ENCODE measurements at places on chromosomes 7 and 10.
A peak's percentile ranks its signal among the peaks of the same experiment; 100 is the strongest.

DNA sequence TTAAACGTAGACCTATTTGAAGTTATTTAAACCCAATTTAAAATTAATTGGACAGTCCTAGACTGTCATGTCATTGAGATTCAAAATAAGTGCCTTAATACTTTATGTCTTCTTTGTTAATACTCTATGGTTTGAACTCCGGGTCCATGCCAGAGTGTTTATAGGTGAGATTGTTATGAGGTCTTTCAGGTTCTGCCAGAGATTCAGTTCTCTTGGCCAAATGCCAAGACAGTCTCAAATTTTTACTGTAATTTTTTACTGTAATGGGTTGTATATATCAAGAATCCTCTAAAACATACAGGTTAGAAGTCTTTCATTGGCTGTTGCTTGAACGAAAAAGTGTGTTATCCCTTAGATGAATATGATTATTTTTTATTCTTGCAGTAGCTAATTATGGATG lies 3.9 kb downstream of the ADD3 start:
- no peak overlapping the region for H3K4me3 ChIP-seq
- no peaks in the 10 kb centered on the region for H3K36me3 ChIP-seq
- DNase-seq: peak; percentile 41
- no peaks in the 10 kb centered on the region for H3K27me3 ChIP-seq
- peaks cover 40% of the 10 kb centered on the region for H3K4me1 ChIP-seq

GRCh38 chr7:16581286-16581685 lies 54.7 kb downstream of the LRRC72 start:
- no peak for DNase-seq
- H3K27me3 ChIP-seq: no peaks in the 10 kb centered on the region
- no peak overlapping the region for H3K27ac ChIP-seq
- H3K4me3 ChIP-seq: no peak overlapping the region
- H3K36me3 ChIP-seq: no peaks in the 10 kb centered on the region

DNA sequence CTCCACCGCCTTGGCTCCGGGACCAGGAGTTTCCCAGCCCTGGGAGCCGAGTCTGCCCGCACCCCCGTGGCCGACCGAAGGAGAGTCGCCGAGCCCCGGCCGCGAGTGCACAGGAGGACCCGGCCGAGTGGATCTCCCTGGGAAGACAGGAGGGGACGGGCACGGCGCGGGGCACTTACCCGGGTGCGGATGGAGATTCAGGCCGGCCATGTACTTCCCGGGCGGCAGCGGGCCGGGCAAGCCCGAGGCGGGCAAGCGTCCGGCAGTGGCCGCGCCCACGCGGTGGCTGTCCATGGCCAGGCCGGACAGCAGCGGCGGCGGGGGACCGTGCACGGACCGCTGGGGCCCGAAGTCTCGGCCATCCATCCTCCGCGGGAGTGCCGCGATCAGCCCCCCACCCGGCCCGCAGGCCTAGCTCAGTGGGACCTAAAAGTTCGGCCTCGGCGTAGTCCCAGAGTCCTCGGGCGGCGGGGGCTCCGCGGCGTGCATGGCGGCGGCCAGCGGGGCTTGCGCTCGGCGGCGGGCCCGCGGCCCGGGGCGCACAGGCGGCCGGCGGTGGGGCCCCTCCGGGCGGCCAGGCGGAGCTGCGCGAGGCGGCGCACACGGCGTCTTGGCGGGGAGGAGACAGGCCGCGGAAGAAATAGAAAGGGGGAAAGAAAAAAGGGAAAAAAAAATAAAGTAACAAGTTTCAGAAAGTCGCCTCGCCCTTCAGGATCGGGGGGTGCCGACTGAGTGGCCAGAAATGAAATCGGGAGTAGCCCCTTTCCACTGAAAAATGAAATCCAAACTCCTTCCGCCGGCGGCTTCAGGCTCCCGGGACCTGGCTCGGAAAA lies 2.5 kb downstream of the TNRC18 start:
- peak; percentile 46 for DNase-seq
- peaks cover 61% of the 10 kb centered on the region for H3K27me3 ChIP-seq
- peak overlapping the region; percentile 11 for H3K27ac ChIP-seq
- H3K4me3 ChIP-seq: peak overlapping the region; percentile 47
- peaks cover 71% of the 10 kb centered on the region for H3K4me1 ChIP-seq
- H3K36me3 ChIP-seq: no peaks in the 10 kb centered on the region

DNA sequence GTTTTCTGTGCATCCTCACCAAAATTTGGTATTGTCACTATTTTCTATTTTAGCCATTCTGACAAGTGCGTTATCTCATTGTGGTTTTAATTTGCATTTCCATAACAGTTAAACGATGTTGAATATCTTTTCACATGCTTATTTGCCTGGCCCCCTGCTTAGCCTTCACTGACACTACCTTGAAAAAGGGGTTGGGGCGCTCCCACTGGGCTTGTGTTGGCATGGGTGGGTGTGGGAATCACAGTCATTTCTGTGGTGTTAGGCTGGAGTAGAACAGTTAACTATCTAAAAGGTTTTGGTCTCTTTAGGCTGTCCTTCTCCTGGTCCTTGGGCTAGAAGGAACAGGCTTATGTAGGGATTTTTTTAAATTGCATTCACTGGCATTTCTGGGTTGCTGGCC lies 72.2 kb upstream of the TMEM140 start:
- no peaks in the 10 kb centered on the region for H3K27me3 ChIP-seq
- DNase-seq: no peak
- no peaks in the 10 kb centered on the region for H3K36me3 ChIP-seq
- H3K27ac ChIP-seq: no peak overlapping the region
- H3K4me1 ChIP-seq: no peaks in the 10 kb centered on the region

DNA sequence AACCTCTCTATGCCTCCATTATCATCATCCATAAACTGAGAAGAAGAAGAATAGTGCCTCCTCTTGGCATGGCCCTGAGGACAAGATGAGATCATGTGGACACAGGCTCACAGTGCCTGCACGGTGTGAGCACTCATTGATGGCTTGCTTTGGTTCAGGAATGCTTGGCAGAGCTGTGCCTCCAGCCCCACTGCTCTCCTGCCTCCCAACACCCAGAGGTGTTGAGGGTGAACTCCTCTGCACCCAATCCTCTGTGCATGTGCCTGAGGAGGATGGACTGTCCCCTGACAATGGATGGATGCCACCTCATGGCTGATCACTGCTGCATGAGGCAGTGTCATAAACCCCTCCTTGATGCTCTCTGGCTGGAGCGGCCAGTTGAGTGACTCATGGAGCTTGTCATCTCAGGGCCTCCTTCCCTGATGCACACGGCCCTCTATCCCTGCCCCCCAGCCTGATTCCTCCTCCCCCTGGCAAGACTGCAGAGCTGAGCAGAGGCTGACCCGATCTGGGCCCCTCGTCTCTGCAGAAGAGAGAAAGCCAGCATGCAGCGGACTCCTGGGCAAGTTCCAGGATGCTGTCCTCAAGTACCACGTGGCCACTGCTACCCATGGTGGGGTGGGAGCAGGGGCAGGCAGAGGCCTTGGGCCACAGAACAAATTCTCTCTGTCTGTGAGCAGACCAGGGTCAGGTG lies 136.3 kb downstream of the KCNMA1 start:
- H3K27me3 ChIP-seq: no peaks in the 10 kb centered on the region
- H3K27ac ChIP-seq: no peak overlapping the region
- no peak for DNase-seq
- no peaks in the 10 kb centered on the region for H3K36me3 ChIP-seq

- H3K27ac ChIP-seq: peak overlapping the region; percentile 32
- no peaks in the 10 kb centered on the region for H3K27me3 ChIP-seq
- H3K4me3 ChIP-seq: peak overlapping the region; percentile 57
- DNase-seq: peak; percentile 57
- H3K4me1 ChIP-seq: peaks cover 12% of the 10 kb centered on the region
Measured at GRCh38 chr10:70816220-70816894, 609 bp downstream of the SGPL1 start.

DNA sequence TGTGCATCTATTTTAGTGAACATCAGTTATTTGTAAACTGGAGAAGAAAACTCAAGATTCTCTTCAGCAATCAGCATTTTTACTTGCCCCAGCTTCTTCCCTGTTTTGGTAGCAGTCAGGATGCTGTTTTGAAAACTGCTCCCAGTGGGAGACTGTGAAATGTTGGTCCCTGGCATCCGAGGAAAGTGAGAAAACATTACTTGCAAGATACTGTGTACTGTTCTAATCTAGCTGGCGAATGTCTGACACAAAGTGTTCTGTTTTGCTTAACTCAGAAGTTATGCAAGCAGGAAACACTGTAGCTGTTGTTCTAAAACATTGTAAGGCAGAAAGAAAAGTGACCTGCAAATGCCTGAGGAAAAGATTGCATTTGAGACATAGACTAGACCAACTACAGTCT lies 171.8 kb upstream of the POM121L12 start:
- no peak for DNase-seq
- H3K27ac ChIP-seq: no peak overlapping the region
- no peak overlapping the region for H3K4me3 ChIP-seq
- no peaks in the 10 kb centered on the region for H3K27me3 ChIP-seq

GRCh38 chr10:77638321-77639101 lies 903 bp upstream of the KCNMA1 start:
- H3K27me3 ChIP-seq: peaks cover 10% of the 10 kb centered on the region
- no peaks in the 10 kb centered on the region for H3K4me1 ChIP-seq
- DNase-seq: no peak
- no peak overlapping the region for H3K4me3 ChIP-seq

DNA sequence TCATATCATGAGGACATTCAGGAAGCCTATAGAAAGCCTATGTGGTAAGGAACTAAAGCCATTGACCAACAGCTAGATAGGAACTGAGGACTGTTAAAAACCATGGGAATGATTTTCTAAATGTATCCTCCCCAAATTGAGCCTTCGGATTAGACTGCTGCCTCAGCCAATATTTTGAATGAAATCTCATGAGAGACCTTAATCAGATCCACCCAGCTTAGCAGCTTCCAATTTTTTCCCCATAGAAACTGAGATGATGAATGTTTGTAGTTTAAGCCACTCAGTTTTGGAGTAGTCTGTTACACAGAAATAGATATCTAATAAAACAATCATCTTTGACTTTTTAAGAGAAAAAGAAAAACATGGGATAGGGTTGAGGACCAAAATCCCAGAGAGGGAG lies 292.0 kb downstream of the HPSE2 start:
- H3K36me3 ChIP-seq: no peaks in the 10 kb centered on the region
- no peaks in the 10 kb centered on the region for H3K27me3 ChIP-seq
- no peak overlapping the region for H3K27ac ChIP-seq
- no peaks in the 10 kb centered on the region for H3K4me1 ChIP-seq

DNA sequence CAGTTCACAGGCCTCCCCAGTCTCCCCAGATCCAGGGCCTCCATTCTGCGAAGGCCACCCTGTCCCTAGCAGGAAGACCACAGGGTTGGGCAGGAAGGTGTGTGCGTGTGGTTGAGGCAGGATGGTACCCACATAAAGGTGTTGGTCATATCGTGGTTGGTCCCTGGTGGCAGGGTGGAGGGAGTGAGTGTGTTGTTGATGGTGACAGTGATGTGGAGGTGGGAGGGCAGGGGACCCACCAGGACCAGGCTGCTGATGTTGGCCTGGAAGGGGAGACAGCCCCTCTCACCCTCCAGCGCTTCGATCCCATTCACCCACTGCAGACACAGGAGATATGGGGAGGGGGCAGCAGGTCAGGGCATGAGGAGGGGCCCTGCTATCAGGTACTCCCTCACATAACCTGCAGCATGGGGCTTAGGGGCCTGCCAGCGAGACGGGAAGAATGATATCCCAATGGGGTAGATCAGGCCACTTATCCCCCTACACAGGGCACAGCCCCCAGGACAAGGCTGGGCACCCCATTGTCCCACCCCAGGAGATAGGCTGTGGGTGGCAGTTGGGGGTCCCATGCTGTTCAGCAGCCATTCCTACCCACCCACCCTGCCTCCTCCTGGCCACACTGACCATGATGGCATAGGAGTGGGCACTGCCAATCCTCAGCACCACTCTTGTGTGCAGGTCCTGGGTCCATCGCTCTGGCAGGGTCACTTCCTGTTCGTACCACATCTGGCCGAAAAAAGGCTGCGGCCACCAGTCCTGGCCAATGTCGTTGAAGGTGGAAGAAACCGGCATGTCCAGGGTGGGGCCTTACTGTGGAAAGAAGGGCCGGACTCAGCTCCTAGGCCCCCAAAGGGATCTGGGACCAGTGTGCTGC lies 69.0 kb upstream of the ZNF479 start:
- no peaks in the 10 kb centered on the region for H3K4me1 ChIP-seq
- H3K36me3 ChIP-seq: no peaks in the 10 kb centered on the region
- DNase-seq: no peak

DNA sequence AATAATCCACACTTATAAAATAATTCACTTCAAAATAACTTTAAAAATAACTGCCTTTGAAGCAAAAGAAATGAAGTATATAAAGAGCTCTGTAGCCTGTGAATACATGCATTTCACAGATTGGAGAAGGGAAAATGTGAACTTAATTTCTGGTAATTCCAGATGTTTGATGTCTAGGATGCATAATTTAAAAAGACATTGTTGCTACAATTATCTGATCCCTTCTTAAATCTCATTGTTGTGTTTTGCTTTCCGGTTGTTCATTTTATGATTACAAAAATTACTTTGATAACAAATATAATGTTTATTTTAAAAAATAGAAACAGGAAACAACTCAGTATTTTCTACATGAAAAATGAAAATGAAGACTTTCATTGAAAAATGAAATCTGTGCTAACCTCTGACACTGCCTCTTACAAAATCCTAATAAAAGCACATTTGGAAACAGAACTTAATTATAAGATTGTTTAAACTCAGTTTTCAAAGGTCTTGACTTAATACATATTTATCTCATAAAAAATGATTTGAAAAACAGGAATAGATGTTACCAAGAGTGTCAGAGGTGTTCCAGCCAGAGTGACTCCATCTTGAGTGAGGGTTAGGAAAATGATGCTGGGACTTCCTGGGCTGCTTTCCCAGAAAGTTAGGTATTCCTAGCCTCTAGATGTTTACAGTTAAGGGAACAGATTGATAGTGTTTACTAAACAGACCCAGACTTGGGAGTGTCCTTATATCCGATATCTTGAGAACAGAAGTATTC lies 516.6 kb upstream of the SEMA3D start:
- no peaks in the 10 kb centered on the region for H3K27me3 ChIP-seq
- H3K27ac ChIP-seq: no peak overlapping the region
- H3K36me3 ChIP-seq: no peaks in the 10 kb centered on the region

- no peak for DNase-seq
- H3K27ac ChIP-seq: no peak overlapping the region
- no peaks in the 10 kb centered on the region for H3K27me3 ChIP-seq
- H3K36me3 ChIP-seq: peaks cover 20% of the 10 kb centered on the region
- no peak overlapping the region for H3K4me3 ChIP-seq
Measured at GRCh38 chr10:99966306-99966705, 43.4 kb downstream of the DNMBP start.

DNA sequence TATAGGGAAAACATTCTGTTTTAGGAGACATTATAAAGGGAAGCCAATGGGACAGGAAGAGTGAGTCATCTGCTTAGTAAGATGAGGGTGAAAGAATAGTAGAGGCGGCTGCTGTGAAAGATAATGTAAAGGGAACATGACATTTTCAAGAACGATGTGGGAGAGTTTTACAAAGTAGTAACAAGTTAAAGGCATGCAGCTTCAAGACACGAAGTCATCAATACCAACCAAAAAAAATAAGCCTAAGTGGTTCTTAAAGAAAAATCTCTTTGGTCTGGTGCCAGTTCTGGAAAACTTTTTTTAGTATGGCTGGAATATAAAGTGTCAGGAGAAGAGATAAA lies 6.1 kb downstream of the GSTO1 start:
- peaks cover 7% of the 10 kb centered on the region for H3K4me1 ChIP-seq
- peak; percentile 23 for DNase-seq
- H3K27ac ChIP-seq: peak overlapping the region; percentile 16
- peaks cover 73% of the 10 kb centered on the region for H3K36me3 ChIP-seq
- H3K27me3 ChIP-seq: no peaks in the 10 kb centered on the region

- no peaks in the 10 kb centered on the region for H3K27me3 ChIP-seq
- no peak for DNase-seq
- peaks cover 10% of the 10 kb centered on the region for H3K36me3 ChIP-seq
- no peak overlapping the region for H3K27ac ChIP-seq
Measured at GRCh38 chr10:118017850-118018249, 28.9 kb downstream of the RAB11FIP2 start.

- H3K27me3 ChIP-seq: no peaks in the 10 kb centered on the region
- H3K4me1 ChIP-seq: no peaks in the 10 kb centered on the region
- H3K4me3 ChIP-seq: no peak overlapping the region
- no peak for DNase-seq
- H3K27ac ChIP-seq: no peak overlapping the region
Measured at GRCh38 chr7:82200601-82201000, 243.0 kb downstream of the CACNA2D1 start.

Measured in natural killer cell (primary cell).